Head of caudate nucleus (tissue), 42 donors: ENCODE measurements at places on chromosomes 1 and 21.

DNA sequence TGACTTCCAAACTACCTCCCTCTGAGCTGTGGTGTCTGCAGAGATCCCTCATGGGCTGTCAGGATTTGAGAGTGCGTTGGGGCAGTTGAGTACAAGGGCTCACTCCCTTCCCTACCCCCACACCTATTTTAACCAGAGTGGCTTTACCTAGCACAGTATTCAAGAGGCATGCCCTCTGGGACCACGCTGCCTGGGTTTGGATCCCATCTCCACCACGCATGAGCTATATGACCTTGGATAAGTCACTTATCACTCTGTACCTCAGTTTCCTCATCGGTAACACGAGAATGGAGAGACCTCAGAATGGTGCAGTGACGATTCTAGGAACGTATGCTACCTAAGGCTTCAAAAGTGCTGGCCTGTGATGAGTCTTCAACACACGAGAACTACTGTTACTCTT, 147.3 kb upstream of the WNT4 start:
- DNase-seq = no peak

GRCh38 chr1:29896791-29897714, 660.7 kb downstream of the PTPRU start:
- DNase-seq = no peak

DNA sequence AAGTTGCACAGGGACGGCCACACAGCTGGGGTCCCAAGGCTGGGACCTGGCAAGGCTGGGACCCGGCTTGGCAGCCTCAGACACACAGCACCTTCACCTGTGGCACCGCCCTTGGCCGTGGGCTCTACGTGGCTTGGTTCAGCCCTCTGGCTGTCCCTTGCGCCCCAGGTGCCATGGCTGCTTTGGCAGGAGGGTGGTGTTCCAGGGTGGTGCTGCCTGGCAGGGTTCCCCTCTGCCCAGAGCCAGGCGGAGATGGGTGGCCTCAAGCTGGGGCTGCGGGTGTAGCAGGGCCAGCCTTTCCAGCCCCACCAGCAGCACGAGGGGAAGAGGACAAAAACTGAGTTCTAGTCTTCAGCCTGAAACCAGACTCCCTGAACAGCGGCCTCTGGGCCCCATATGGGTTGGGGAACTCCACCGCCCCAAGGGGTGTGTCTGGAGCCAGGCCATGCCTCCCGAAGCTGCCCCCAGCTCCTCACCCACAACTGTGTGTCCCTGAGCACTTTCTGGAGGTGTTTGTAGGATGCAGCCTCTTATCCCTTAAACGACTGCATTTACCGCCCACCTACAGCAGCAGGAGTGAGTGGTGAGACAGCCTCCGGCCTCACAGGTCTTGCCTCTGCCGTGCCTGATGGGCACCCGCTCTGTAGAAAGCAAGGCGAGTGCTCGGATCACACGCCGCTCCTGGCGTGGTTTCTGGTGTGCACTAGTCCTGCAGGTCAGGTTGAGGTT, 92.3 kb downstream of the PDE9A start:
- DNase-seq = no peak

- DNase-seq = peak; percentile 20
Observed at GRCh38 chr1:1599030-1599934, 653 bp downstream of the FNDC10 start.

- DNase-seq = no peak
Observed at GRCh38 chr21:45338311-45339017, 50.8 kb upstream of the POFUT2 start.

DNA sequence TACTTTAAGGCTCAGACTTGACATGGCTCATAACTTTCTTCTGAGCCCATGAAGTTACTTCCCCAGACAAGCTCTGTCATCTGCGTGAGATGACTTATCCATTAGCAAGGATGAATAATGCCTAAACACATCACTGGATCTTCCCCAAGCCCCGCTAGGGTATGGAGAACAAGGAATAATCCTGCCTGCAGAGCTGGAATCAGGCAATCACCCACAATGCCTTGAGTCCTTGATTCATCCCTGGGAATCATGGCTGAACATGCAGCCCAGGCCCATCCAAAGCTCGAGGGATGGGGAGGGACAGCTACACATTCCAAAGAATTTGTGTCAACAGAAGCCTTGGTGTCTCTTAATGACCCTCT, 131.7 kb downstream of the PSMG1 start:
- DNase-seq = no peak

DNA sequence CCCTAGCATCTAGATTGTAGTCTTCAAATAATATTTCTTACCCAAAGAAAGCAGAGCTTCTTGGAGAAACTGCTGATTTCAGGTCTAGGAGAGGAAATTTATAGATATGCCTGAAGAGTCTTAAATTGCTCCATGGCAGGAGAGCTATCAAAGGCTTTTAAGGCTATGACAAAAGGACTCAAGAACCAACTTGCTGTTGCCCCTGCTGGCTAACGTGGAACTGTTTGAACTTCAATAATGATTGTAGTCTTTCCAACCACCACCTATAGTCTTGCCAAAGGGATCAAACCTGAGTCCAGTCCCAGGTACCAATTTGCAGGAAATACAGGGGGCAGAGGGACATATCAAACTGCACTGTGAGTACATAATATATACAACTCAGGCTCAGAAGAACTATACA, 336.2 kb upstream of the ESRRG start:
- DNase-seq = no peak
